Spinal cord (tissue), 10 donors: ENCODE measurements at places on chromosomes 7 and 10.

- H3K4me1 ChIP-seq: no peaks in the 10 kb centered on the region
- no peaks in the 10 kb centered on the region for H3K27me3 ChIP-seq
- H3K36me3 ChIP-seq: no peaks in the 10 kb centered on the region
- no peak overlapping the region for H3K4me3 ChIP-seq
- DNase-seq: no peak
Observed at GRCh38 chr7:153509768-153510167, 542.4 kb upstream of the DPP6 start.

- no peaks in the 10 kb centered on the region for H3K27me3 ChIP-seq
- DNase-seq: peak; percentile 63
Observed at GRCh38 chr7:71173955-71174354, 42.0 kb downstream of the GALNT17 start.

GRCh38 chr10:72784551-72785351, 92.8 kb downstream of the MCU start:
- H3K4me3 ChIP-seq: peak overlapping the region; percentile 13
- peak; percentile 89 for DNase-seq
- H3K27me3 ChIP-seq: no peaks in the 10 kb centered on the region
- H3K4me1 ChIP-seq: peaks cover 7% of the 10 kb centered on the region

DNA sequence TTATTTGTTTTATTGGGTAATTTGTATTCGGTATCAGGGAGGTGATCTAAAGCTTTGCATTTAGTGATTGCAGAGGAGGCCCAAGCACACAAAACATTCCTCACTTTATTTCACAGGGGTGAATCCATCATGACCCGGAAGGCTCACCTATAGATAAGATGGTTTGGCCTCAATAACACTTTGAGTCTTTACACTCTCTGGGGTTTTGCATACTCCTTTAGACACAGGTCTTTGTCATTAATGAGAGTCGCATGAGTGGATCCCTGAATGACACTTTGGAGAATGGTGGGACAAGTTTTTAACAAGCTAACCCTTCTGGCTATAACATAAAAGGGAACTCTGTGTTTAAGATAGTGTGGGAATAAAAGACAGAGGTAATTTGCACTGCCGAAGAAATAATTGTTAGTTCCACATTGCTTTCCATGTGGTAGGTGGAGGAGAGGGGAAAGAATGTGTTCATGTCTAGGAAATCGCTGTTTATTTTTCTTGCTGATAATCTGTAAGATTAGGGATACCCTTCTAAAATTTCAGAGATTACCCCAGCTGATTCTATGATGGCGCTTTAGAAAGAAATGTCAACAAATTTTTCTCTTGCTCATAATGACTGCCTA, 455.8 kb downstream of the TFEC start:
- H3K27ac ChIP-seq: no peak overlapping the region
- no peaks in the 10 kb centered on the region for H3K4me1 ChIP-seq
- no peaks in the 10 kb centered on the region for H3K27me3 ChIP-seq
- no peaks in the 10 kb centered on the region for H3K36me3 ChIP-seq

DNA sequence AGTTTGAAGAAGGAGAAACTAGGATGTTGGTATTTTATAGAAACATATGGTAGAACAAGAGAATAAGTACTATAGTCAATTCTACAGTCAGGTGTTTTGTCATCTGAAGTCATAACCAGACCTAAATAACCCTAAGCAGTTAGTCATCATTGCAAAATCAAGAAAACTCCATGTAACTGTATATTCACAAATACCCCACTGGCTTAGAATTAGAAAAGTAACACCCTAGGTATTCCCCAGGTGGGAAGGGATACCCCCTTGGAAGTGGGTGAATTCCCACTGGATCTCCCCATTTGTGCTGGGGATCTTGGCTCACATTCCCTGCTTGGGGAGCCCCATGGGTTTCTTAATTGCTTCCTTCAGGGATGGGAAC, 45.9 kb upstream of the ITGB8 start:
- no peak overlapping the region for H3K27ac ChIP-seq
- no peaks in the 10 kb centered on the region for H3K36me3 ChIP-seq
- DNase-seq: no peak
- no peaks in the 10 kb centered on the region for H3K27me3 ChIP-seq

DNA sequence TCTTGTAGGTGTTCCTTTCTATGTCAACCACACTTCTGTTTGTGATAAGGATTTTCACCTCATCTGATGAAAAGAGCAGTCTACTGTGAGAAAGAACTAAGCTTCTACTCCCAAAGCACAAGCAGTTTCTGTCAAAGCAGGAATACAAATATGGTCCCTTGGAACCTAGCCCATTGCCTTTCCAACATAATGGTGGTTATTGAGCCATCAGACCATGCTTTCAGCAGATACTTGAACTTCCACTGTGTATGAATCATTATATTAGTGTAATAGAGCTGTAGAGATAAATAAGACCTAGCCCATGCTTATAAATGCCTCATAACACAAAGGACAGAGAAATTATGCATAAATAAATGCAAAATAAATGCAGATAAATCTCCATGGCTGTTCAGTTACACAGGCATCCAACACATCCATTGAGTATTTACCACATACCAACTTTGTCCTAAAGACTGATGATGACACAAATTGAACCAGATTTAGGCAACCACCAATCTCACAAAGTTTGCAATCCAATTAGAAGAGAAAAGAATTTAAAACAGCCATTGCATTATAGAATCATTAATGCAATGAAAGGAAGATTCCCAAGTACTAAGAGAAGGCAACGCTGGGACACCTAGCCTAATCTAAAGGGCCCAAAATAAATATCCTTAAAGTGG, 729.4 kb upstream of the C7orf33 start:
- no peaks in the 10 kb centered on the region for H3K4me1 ChIP-seq
- H3K27me3 ChIP-seq: no peaks in the 10 kb centered on the region
- no peak overlapping the region for H3K4me3 ChIP-seq
- H3K27ac ChIP-seq: no peak overlapping the region
- DNase-seq: no peak

DNA sequence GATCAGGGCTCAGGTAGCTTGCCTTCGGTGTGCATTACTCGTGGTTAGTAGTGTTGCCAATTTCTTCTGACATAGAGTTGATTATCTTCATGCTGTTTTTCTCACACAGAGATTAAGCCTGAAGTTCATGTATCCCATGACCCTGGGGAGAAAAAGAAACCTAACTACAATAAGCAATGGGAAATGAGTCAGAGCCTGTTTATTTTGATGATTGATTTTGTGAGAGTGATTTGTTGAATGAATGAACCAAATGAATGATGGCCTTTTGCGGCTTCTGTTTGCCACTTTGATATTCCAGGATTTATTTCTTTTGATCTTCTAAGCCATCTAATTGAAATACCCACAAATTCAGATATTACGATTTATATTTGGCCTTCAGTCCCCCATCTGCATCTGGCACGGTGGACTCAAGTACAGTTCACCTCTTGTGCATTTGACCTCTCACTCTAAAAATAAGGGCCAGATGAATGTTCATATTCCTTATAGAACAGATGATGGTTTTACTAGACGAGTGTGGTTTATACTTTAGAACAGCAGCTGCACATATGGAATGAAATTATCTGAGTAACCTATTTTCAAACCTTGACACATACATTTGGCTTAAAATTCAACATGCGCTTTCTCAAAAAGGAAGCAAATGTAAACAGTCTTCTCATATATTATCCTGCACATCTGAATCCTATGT, 110.7 kb downstream of the PLCE1 start:
- no peaks in the 10 kb centered on the region for H3K27me3 ChIP-seq
- no peak for DNase-seq
- H3K36me3 ChIP-seq: no peaks in the 10 kb centered on the region
- peaks cover 4% of the 10 kb centered on the region for H3K4me1 ChIP-seq

- peak overlapping the region; percentile 37 for H3K27ac ChIP-seq
- H3K36me3 ChIP-seq: no peaks in the 10 kb centered on the region
- no peaks in the 10 kb centered on the region for H3K27me3 ChIP-seq
- no peak overlapping the region for H3K4me3 ChIP-seq
- peaks cover 13% of the 10 kb centered on the region for H3K4me1 ChIP-seq
- DNase-seq: peak; percentile 65
Observed at GRCh38 chr10:34181553-34182300, 633.4 kb downstream of the PARD3 start.

DNA sequence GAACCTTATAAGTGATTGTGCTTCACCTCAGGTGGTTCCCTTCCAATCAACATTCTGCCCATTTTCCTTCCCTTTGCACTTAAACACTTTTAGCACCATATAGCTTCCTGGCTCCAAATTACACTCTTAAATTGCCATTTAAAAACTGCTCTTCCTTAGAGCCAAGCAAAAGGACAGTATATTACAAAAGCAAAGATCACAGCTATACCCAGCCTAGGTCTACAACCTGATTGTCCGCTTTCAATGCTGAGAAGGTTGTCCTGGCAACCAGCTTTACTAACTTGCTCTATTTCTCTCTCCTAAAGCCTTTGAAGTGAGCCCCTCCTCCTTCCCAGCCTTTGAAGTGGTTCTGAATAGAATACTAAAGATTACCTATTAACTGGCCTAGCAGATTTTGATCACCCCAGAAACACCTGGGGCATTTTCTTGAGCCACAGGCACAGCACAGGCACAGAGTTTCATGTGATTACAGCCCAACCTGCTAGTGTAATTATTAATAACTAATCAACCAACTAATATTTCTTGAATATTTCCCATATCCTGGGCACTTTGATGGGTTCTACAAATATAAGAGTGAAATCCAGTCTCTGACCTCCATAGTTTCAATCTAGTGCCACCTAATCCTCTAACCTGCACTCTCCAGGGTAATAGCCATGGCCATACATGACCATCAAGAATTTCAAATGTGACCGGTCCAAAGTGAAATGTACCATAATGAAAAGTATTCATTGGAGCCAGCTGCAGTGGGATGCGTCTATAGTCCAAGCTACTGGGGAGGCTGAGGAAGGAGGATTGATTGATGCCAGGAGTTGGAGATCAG, 63.6 kb upstream of the TRIM24 start:
- no peaks in the 10 kb centered on the region for H3K36me3 ChIP-seq
- DNase-seq: peak; percentile 19
- H3K27me3 ChIP-seq: no peaks in the 10 kb centered on the region
- no peaks in the 10 kb centered on the region for H3K4me1 ChIP-seq
- H3K4me3 ChIP-seq: no peak overlapping the region

DNA sequence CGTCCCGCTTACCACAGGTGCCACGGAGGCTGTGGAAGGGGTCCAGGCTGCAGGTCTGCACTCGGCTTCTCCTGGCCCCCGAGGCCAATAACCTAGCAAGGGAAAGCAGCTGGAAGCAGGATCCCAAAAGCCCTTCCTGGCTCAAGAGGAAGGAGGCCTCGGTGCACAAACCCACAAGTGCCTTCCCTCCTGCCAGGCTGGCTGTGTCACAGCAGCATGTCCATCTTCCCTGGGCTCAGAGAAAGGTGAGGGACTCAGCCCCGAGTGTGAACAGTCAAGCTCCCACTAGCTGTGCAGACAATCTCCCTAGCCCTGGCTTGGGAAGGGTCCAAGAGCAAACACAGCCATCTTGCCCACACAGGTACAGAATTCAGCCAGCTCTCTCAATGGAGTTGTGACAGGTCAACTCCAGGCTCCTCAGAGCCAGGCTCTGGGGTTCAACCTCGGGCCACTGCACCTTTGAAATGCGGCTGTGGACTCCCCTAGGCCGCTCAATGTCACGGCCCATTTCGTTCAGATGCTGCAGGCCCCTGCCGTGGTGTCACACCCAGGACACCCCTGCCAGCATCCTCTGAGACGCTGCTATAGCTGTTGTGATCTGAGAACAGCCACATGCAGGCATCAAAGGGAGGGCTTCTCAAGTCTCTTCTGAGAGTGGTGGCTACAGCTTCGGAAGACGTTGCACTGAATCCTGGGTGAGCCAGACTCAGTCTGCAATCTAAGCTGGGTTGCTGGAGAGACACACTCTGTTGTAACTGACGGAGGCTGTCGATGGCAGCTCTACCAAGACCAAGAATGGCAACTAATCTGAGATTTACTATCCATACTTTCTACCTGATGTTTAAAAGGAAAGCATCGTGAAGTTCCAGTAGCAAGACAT, 137.9 kb downstream of the DIP2C start:
- H3K4me3 ChIP-seq: no peak overlapping the region
- no peak for DNase-seq
- H3K4me1 ChIP-seq: peaks cover 31% of the 10 kb centered on the region
- peaks cover 7% of the 10 kb centered on the region for H3K36me3 ChIP-seq
- H3K27me3 ChIP-seq: no peaks in the 10 kb centered on the region

- H3K27me3 ChIP-seq: no peaks in the 10 kb centered on the region
- DNase-seq: no peak
- H3K4me1 ChIP-seq: no peaks in the 10 kb centered on the region
- H3K27ac ChIP-seq: no peak overlapping the region
Observed at GRCh38 chr10:111677759-111678158, 505.8 kb downstream of the GPAM start.

GRCh38 chr7:54802841-54803240, 43.8 kb upstream of the SEC61G start:
- no peaks in the 10 kb centered on the region for H3K27me3 ChIP-seq

GRCh38 chr10:96973809-96974747, 142.0 kb downstream of the LCOR start:
- no peak overlapping the region for H3K4me3 ChIP-seq
- no peak for DNase-seq
- no peaks in the 10 kb centered on the region for H3K27me3 ChIP-seq
- no peaks in the 10 kb centered on the region for H3K4me1 ChIP-seq
- H3K27ac ChIP-seq: no peak overlapping the region

GRCh38 chr10:3396116-3396515, 223.5 kb upstream of the PITRM1 start:
- no peaks in the 10 kb centered on the region for H3K36me3 ChIP-seq
- no peak overlapping the region for H3K4me3 ChIP-seq
- peaks cover 22% of the 10 kb centered on the region for H3K4me1 ChIP-seq
- H3K27ac ChIP-seq: no peak overlapping the region
- no peaks in the 10 kb centered on the region for H3K27me3 ChIP-seq

- no peaks in the 10 kb centered on the region for H3K27me3 ChIP-seq
- no peak overlapping the region for H3K4me3 ChIP-seq
- H3K36me3 ChIP-seq: no peaks in the 10 kb centered on the region
- H3K4me1 ChIP-seq: peaks cover 8% of the 10 kb centered on the region
- no peak for DNase-seq
- H3K27ac ChIP-seq: no peak overlapping the region
Observed at GRCh38 chr10:70898687-70899086, 10.3 kb upstream of the PCBD1 start.

- H3K4me1 ChIP-seq: no peaks in the 10 kb centered on the region
Observed at GRCh38 chr10:20089879-20090278, 273.6 kb downstream of the PLXDC2 start.

- no peaks in the 10 kb centered on the region for H3K27me3 ChIP-seq
- peaks cover 5% of the 10 kb centered on the region for H3K36me3 ChIP-seq
- peak overlapping the region; percentile 65 for H3K4me3 ChIP-seq
- no peak overlapping the region for H3K27ac ChIP-seq
Observed at GRCh38 chr7:139232904-139233303, 1.9 kb downstream of the UBN2 start.

GRCh38 chr10:4202938-4203337, 417.9 kb upstream of the KLF6 start:
- no peak overlapping the region for H3K27ac ChIP-seq
- H3K4me1 ChIP-seq: no peaks in the 10 kb centered on the region
- H3K36me3 ChIP-seq: no peaks in the 10 kb centered on the region
- DNase-seq: no peak

- DNase-seq: no peak
- no peak overlapping the region for H3K27ac ChIP-seq
Observed at GRCh38 chr10:110657973-110658691, 14.0 kb downstream of the RBM20 start.
